H4 (cell line): ENCODE measurements at places on chromosomes 16 and 17.
A peak's percentile ranks its signal among the peaks of the same experiment; 100 is the strongest.

DNA sequence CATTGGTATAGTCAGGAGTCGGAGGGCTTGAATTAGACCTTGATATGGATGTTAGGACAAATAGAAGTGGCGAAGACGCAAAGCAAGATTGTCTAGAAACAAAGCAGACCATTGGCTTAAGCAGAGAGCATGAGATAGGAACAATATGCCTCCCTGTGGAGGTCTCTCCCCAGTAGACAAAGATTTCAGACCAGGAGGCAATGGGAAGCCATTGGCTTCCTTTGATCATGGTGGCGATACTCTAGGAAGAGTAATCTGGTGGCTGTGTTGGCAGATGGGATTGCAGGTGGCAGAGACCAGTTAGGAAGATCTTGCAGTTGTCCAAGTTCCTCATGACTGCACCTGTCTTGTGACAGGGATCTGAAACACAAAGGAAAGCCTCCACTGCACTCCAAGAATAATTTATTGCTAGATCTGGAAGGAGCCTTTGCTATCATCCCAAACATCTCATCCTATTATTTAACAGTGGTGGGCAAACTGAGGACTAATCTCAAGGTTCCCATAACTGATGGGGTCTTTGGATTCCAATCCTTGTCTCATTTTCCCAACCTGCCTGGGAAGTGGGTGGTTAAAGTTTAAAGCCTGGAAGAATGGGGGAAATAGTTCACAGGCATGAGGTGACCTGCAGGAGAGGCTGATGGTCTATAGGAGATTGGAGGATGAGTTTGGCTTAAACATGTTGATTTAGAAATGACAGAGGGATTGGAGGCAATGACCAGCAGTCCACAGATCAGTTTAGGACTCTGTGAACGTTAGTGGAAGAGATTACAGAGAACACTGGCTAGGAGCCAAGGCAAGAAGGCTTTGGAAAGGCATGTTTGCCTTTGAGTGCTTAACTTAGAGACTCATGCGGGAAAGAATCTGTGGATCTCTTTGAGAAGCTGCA lies 37.0 kb downstream of the HLF start:
- DNase-seq: no peak

- no peak for DNase-seq
Observed at GRCh38 chr17:39629898-39630297, 3.1 kb downstream of the PPP1R1B start.

DNA sequence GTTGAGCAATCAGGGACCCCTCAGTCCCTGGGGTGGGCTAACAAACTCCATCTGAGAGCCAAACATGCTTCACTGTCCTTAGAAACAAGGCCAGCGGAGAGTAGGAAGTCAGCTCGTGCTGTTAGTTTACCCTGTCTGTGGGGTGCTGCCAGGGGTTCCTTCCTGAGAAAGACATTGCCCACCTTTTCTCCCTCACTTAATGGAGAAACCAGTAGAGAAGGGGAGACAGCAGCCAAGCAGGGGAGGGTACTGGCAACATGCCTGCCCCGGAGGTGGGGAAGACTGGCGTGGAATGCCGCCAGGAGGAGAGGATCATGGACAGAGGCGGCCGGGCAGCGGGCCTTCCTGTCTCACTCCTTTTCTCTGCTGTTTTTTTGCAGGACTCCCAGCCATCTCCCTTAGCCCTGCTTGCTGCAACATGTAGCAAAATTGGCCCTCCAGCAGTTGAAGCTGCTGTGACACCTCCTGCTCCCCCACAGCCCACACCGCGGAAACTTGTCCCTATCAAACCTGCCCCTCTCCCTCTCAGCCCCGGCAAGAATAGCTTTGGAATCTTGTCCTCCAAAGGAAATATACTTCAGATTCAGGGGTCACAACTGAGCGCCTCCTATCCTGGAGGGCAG lies 19.9 kb downstream of the SP2 start:
- no peak for DNase-seq

GRCh38 chr16:63876103-63876502 lies 1245.8 kb downstream of the CDH11 start:
- no peak for DNase-seq

DNA sequence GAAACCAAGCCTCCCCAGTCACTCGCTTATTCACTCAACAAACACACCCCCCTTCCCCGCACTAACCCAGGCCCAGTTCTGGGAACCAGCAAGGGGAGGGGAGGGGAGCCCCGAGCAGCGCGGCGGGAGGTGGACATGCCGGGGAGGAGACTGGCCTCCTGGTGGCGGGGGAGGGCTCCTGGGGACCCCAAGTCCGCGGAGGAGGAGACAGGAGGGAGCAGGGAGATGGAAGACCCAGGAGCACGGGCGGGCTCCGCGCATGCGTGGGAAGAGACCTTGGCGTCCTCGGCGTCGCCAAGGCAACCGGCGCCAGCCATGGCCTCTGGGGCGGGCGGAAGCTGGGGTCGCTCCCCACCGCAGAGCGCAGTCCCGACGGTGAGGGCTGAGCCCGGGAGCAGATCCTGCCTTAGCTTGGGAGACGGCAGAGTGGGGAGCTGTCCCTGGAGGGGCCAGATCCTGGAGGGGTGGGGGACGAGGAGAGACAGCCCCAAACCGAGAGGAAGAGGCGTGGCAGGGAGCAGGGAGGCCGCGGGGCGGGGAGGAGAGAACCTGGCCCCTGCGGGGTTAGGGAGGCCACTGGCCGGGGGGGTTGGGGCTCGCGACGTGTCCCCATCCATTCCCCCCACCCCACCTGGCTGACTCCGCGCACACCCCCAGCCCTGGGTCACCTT lies at the start of gene PRR29:
PRR29 (plus strand) TSS at position 302 of the 671 bp plus-strand sequence; CDS start at position 316, 14 bp downstream.
- peak; percentile 73 for DNase-seq
